ENCODE measurements at places on chromosomes 7 and 10.

DNA sequence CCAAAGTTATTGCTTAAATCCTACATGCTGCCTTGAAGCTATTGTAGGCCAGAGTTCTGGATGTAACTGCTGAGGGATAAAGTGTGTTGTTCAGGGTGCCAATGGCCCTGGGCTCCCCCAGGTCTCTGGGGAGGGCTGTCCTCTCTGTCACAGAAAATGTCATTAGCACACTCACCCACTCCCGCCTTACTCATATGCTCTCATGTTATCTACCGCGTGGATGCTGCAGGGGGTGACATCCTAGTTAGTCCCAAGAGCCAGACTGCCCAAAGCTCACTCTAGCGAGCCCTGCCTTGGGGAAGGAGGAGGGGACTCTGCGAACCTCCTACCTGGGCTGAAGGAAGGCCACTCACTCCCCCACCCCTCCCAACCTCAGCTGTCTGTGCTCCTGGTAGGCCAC is 122.5 kb downstream of the FRMD4A start:
- no peak for DNase-seq

GRCh38 chr10:27743877-27744801 is 1.5 kb downstream of the MKX start:
- peak; percentile 33 for DNase-seq

GRCh38 chr7:92634924-92635519 is 44.8 kb upstream of the FAM133B start:
- no peak for DNase-seq

GRCh38 chr10:9209105-9209798 is 1154.8 kb downstream of the GATA3 start:
- peak; percentile 61 for DNase-seq

DNA sequence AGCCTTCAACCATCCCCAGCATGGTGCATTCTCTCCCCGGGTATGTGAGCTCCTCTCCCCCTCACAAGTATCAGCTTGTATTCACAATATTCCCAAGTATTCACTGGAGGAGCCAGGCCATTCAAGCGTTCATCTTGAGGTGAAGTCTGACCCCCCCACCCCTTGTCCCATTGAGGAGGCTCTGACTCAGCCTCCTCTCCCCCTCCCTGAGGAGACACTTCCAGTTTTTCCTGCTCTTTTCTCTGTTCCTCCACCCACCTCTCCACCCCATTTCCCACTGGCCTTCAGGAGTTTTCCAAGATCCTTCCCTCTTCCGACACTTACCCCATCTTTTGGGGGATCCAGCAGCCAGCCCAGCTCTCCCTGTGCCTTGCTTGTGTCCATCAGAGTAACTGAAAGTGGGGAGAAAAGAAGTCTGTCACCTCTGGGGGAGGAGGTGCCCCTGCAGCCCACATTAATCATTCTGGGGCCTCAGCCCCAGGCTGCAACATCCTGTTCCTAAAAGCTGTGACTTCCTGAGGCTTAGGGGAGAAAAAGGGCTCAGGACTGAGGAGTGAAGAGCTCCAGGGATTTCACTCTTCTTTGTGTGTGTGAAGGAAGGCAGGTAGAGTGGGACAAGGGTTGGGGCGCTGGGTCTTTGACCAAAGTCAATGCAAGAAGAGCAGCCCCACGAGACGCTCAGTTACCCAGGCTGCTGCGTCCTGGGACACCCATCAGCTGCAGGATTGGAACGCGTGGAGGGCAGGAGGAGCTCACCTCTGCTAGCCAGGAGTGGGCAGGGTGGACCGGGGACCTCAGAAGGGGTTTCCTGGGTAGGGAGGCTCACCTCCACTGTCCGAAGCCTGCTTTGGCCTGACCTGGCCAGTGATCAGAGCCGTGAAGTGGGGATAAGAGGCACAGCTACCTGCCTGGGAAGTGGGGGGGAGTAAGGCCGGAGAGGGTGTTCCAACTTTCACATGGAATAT is 1.1 kb downstream of the EPHA1 start:
- DNase-seq: no peak

DNA sequence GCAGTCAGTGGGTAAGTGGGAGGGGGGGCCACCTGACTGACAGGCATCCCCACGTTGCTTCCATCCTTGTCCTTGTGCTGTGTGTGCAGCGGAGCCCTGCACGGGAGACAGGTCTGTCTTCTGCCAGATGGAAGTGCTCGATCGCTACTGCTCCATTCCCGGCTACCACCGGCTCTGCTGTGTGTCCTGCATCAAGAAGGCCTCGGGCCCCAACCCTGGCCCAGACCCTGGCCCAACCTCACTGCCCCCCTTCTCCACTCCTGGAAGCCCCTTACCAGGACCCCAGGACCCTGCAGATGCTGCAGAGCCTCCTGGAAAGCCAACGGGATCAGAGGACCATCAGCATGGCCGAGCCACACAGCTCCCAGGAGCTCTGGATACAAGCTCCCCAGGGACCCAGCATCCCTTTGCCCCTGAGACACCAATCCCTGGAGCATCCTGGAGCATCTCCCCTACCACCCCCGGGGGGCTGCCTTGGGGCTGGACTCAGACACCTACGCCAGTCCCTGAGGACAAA is 24.8 kb downstream of the TBATA start:
- no peak for DNase-seq

DNA sequence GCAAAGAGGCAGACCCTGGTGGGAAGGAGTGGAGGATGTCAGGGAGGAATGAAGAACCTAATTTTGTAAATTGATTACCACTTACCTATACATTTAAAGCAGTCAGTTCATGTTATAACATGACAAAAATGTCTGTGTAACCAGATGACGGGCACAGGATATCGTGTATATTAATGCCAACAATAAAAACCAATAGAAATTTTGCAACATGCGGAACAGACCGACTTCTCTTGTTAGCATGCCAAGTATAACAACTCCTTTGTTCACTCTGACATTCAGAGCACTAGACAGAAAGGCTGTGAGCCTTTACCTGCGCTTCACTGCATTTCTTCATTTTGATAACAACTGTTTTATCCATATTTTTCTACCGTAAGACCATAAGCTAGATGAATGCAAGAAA is 29.9 kb downstream of the CDK6 start:
- no peak for DNase-seq

DNA sequence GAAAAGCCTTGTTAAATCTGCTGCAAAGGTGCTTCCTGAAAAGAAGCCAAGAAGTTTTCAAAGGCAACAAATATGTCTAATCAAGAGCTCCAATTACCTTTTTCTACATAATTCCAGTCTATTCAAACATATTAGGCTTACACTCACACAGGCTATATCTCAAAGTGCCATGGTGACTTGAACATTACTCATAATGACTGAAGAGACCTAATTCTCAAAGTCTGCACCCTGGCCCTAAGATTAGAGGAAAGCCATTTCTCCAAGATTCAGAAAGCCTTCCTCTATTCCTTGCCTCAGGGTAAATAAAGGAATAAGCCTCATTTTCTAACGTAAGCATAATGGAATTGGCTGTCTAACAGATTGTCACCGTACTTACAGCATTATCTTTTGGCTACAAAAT is 78.3 kb upstream of the THSD7A start:
- DNase-seq: no peak

GRCh38 chr7:93060025-93060424 is 57.8 kb downstream of the SAMD9 start:
- no peak for DNase-seq
